ENCODE measurements at places on chromosomes 1 and 21.

- DNase-seq, result no peak
These were observed 630 bp upstream of the LHX9 start for GRCh38 chr1:197916500-197916983.

DNA sequence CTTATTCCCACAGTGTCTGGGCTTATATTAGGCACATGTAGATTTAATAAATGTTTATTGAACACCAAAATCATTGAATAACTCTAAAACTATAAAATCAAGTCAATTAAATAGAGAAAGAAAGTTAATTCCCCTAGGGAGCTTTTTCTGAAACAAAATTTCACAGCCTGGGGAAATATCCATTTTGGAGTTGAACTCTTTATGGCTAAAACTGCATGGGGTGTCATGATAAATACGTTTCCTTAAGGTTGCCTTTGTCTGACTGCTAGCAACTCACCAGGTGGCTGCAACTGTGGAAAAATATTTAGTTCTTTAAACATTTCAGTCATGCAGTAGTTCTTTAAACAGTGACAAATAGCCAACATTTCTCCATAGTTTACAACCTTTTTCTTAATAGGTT is 496.1 kb downstream of the LRRIQ3 start:
- DNase-seq, result no peak

- peak; percentile 90 for DNase-seq
These were observed 16.7 kb downstream of the ABCG1 start for GRCh38 chr21:42235593-42235992.

DNA sequence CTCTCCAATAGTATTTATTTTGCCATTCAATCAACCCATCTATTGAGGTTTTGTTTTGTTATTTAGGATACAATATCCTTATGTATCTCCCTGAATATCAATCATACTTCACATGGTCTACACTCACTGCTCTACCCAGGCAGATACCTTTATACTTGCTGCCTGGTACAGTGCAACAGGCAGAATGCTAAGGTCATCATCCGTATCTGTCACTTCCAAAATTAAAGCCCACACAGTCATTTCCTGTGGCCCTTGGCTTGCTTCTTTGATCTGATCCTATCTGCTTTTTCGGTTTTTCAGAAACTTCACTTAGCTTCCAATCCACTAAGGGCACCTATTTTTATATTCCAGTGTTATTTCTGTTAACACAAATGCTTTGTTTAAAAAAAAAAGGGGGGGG is 22.3 kb upstream of the ZZZ3 start:
- no peak for DNase-seq

DNA sequence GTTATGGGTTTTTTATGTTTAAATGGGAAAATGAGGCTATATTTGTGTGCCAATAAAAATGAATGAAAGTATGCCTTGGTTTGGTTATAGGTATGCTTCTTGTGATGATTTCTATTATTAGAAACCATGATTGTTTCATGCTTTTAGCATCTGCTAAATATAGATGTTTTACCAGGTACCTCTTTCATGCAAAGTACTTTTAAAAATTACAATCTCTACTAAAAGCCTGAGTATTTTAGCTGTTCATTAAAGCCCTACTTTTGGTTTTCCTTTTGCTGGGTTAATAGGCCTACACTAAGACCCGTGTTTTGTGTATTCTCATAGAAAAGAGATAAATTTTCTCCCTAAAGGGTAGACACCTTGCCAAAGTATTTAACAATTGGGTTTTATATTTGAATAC is 32.0 kb downstream of the MTF2 start:
- DNase-seq, result no peak

GRCh38 chr1:229298420-229298819 is 27.5 kb downstream of the RAB4A start:
- no peak for DNase-seq

GRCh38 chr1:41898191-41898713 is 20.5 kb downstream of the HIVEP3 start:
- DNase-seq, result no peak

DNA sequence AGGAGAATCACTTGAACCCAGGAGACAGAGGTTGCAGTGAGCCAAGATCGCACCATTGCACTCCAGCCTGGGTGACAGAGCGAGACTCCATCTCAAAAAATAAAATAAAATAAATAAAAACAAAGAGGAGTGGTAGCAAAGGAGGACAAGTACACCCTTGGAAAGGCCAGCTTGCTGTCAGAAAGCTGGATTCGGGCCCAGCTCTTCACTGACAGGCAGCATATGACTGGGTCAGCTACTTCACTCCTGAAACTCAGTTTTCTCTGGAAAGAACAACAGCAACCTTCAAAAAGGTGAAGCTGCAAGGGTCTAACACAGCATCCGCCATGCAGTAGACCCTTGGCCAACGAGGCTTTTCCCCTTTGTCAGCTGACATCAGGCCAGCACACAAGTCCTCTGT is 156.0 kb upstream of the TIAM1 start:
- no peak for DNase-seq

GRCh38 chr21:31352836-31353235 is 8.8 kb upstream of the TIAM1 start:
- no peak for DNase-seq

DNA sequence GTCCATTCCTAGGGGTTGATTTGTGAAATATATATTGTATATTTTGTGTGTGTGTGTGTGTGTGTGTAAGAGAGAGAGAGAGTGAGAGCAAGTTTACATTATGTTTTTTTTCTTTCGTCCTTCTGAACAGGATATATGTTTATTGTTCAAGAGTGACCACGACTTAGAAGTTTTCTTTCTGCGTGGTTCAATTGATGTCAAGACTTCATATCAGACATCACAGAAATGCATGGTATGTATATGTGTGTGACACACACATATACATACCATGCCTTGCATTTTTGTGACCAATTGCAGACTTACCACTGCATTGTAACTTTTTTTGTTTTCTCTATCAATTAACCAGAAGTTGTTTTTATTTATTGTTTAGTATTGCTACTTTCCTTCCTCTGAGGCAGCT is 2.5 kb downstream of the RASAL2 start:
- no peak for DNase-seq

GRCh38 chr1:206953626-206954025 is 7.4 kb upstream of the PIGR start:
- no peak for DNase-seq

DNA sequence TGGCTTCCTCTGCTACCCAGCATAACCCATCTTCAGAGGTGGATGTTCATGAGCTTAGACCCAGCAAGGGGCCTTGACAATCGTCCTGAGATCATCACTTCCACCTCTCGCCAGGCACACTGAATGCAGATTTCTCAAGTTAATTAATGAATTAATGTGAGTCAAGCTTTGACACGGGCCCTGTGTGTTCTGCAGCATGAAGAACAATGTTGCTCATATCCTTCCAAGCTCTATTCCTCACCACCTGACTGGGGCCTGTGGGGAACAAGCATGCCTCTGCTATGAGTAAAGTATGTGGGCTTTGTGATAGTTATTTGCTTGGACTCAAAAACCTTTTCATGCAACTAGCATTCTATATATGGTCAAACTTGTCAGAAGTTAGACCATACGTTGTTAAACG is 122.0 kb downstream of the SEC16B start:
- DNase-seq, result no peak

GRCh38 chr1:152880316-152880715 is 2.2 kb downstream of the SMCP start:
- no peak for DNase-seq

DNA sequence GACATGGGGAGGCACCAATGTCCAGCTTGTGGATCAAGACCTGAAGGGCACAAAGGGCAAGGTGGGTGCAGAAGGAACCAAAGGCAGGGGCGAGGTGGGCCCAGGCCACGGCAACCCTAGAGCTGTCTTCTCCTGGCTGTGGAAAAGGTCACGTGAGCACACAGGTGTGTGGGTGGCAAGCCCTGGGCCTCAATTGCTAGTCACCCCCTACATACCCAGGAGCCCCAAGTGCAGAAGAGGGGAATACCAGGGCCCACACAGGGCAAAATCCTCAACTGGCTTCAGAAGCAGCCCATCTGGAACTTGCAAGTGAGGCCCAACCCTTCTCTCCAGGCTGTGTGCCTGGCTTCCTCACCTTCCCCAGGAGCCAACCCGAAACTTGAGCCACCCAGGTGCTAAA is 25.6 kb downstream of the ZBTB17 start:
- DNase-seq, result no peak

- no peak for DNase-seq
These were observed 67.5 kb downstream of the KCND3 start for GRCh38 chr1:111921948-111922347.

DNA sequence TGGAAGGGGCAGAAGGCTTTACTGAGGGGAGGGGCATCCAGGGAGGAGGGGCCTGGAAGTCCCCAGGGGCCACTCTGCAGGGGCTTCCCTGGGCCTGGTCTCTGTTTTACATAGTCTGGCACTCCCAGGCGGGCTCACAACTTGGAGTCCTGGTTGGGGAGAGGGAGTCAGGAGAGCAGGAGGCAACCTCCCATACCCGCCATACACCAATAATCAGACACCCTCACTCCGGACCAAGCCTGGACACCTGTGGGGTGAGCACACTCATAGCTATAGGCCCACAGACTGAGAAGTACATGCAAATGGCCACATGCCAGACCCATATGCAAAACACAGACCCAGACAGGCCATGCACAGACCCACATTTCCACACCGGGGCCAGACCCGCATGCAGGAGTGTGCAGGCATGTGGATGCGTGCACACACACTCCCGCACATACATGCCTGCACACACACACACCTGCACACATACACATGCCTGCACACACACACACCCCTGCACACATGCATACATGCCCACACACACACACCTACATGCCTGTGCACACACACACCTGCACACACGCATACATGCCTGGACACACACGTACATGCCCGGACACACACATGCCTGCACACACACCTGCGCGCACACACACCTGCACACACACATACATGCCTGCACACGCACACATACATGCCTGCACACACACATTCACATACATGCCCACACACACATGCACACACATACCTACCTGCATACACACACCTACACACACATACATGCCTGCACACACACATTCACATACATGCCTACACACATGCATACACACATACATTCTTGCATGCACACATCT is 89.5 kb upstream of the RUNX3 start:
- DNase-seq, result no peak

DNA sequence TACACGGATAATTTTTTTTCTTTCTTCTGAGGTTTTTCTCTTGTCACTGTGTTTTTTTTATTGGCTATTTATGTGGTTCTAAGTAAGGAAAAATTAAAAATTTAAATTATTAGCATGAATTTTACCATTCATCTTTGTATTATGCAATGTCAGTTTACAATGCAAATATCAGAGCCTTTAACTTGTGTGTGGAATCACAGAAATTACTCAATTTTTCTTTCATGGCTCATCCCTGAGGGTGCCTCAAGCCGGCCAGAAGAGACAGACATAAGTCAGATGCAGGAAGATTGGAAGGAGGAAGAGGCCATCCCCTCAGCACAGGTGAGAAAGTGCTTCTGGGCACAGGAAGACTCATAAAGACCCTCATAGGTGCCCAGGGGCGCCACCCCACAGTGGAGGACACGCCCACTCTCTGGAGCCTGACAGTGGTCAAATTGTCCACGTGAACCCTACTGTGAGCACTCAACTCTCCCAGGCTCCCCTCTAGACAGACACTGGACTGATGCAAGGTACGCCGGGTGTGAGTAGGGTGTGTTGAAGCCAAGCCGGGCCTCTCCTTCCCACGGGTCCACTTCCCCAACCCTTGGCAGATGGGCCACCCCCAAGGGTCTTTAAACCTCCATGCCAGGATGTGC is 9.5 kb upstream of the LDLRAP1 start:
- no peak for DNase-seq

DNA sequence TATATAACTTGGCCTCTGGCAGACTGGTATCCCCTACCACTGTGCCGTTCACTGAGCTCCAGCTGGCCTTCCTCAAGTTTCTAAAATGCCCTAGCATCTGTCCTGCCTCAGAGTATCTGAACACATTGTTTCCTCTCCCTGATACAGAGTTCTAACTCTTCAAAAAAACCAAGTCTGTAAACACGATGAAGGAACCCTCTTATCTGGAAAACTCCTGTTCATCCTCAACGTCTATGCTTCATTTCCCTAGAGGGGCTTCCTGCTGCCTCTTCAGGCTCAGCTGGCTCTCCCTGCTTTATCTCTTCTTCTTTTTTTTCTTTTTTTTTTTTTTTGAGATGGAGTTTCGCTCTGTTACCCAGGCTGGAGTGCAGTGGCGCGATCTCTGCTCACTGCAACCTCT is 5.6 kb downstream of the BSDC1 start:
- DNase-seq, result no peak

GRCh38 chr1:151805066-151805820 is at the start of gene LINGO4:
Gene LINGO4 (minus strand): TSS chr1:151805419. CDS start chr1:151802704, 2,715 bp downstream.
- no peak for DNase-seq

Data from CMK (cell line).